ENCODE measurements at places on chromosomes 6 and 20.

GRCh38 chr6:167407239-167408064 lies 82.6 kb downstream of the TTLL2 start:
- DNase-seq: no peak

DNA sequence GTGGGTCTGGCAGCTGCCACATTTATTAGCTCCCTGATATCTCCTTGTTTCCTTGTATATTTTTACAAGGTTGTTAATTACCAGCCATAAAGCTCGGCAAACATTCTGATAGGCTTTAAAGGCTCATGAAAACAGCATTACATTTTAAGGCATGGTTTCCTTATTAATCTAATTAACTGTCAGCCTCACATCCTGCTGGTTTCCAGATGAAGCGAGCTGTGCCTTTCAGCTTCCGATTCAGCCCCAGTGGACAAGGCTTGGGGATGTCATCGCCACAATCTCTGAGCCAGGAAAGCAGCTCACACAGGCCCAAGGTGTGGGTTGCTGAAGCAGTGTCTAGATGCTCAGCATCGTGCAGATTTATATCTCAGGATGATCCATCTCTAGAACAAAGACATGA lies 66.0 kb upstream of the RALY start:
- DNase-seq: no peak

DNA sequence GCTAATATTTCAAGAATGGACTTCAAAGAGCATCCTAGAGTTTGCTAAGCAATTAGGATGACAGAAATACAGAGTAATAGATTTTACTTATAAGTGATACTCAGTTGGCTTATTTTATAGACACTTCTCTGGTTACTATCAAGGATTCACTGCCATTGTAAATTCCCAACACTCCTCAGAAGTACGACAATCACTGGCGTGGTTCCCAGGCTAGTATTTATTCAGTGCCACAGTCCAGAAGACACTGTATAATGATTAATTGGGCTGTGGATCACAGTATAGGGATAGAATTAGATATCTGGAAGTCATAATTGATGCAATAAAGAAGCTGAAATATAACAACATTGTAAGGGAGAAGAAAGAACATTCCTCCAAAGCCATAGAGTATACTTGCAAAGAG lies 15.7 kb downstream of the MANEA start:
- no peak for DNase-seq

DNA sequence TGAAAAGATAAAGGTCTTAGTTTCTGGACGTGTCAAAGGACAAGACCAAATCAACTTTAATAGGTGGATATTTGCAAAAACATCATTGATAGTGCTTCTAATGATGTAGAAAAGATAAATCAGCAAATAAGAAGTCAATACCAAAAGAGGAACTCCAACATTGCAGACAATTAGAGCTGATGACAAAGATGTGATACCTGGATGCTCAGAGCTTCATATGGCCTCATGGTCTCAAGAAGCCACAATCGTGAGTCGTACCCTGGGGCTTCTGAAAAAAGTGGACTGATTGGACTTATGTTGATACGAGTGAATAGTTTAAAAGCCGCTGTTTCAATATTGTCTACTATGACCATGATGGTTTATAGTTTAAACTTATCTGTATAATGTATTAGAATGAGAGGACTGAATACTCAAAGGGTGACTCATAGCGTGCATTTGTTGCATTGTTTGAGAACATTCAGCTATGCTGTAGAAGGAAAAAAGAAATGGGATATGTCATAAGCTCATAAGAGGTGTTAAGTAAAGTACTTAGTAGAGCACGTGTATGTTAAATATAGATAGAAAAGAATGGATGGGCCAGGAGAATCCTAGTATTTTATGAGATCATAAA lies 54.6 kb upstream of the RIPOR2 start:
- no peak for DNase-seq

- peak; percentile 82 for DNase-seq
Observed at GRCh38 chr20:24917797-24918578, 31.1 kb upstream of the CST7 start.

DNA sequence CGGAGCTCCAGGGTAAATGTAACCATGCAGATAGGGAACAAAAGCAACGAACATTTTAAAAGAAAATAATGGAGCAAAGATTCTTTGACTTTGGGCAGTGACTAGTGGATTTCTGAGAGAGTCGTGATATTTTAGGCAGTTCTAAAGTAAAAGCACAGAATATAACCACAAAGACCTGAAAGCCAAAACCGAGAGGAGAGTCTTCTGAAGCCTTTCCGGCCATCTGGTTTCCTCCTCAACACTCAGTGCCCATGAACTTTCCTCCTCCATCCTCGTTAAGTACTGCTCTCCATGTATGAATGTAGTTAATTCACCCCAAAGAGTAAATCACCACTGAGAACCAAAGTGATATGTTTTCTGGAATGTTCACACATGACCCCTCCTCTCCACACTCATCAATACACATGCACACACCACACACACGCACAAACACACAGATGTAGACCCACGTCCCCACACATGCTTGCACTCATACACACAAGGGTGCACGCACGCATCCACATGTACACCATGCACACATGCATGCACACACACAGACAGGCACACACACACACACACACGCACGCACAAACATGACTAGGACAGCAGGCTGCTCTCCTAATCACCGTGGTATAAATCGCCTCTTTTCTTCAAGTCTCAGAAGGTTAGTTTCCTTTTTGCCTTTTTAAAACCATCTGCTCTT lies 109.5 kb downstream of the MYLK4 start:
- no peak for DNase-seq

DNA sequence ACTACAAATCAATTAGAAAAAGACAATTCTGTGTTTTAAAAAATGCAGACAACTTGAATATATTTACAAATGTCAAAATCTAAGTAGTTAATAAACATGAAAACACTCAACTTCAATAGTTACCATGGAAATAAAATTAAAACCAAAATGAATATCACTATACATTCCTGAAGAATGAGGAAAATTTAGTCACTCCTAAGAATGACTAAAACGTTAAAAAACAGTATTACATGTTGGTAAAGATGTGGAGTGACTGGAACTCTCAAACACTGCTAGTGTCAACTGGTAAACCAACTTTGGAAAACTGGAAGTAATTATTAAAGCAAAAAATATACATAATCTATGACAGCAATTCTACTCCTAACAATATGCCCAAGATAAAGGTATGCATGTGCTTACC lies 36.3 kb downstream of the AHI1 start:
- no peak for DNase-seq

- DNase-seq: peak; percentile 84
Observed at GRCh38 chr6:88982720-88983119, 19.3 kb upstream of the RNGTT start.

GRCh38 chr20:32651537-32651936 lies 22.2 kb downstream of the C20orf203 start:
- no peak for DNase-seq

DNA sequence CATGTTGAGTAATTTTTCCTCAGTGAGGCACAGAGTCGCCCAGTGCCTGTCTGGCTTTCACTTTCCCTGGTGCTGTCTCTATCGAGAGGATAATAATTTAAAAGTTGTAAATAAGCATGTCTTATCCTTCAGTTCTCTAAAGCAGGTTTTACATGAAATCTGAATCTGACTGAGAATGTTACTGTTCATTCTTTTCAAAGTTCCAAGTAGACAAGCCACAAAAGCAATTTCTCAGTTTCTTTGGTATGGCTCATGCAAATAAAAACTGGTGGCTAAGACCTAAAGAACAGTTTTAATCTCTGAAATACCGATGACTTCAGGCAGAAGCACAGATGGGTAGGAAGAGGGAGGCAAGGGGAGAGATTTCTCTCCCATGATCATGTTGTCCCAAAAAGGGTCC lies 87.6 kb upstream of the GCM1 start:
- DNase-seq: no peak

- no peak for DNase-seq
Observed at GRCh38 chr6:43359831-43360230, 9.6 kb downstream of the ZNF318 start.

- no peak for DNase-seq
Observed at GRCh38 chr6:92459606-92460005, 959.8 kb downstream of the EPHA7 start.

DNA sequence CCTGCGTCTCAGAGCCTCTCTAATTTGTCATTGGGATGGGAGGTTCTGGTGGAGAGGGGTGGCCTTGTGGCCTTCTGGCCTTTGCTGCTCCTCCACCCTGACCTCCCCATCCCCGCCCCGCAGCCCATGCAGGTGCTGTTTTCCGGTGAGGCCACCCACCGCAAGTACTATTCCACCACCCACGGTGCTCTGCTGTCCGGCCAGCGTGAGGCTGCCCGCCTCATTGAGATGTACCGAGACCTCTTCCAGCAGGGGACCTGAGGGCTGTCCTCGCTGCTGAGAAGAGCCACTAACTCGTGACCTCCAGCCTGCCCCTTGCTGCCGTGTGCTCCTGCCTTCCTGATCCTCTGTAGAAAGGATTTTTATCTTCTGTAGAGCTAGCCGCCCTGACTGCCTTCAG lies 171.8 kb upstream of the RNF24 start:
- no peak for DNase-seq

DNA sequence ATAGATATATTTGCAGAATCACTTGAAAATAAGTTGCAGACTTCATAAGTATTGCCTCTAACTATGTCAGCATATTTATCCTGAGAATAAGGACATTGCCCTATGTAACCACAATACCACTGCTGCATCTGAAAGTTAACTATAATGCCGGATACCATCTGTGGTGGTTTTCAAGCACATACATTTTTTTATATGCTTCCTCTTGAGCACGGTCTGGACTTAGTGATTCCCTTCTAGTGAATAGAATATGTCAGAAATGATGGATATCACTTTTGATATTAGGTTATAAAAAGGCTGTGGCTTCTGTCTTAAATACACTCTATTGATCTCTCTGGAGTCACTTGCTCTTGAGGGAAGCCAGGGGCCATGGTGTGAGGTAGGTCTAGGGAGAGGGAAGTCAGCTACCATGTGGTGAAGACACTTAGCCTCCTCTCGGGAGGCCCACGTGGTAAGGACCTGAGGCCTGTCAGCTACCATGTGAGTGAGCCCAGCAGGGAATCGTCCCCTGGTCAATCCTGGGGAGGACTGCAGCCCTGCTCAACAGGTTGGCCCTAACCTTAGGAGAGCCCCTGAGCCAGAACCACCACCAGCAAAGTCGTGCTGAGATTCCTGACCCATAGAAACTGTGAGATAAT lies 57.5 kb downstream of the CCDC170 start:
- DNase-seq: no peak

GRCh38 chr6:114432400-114432799 lies 89.6 kb upstream of the HS3ST5 start:
- DNase-seq: no peak

GRCh38 chr6:143673669-143674068 lies 4.1 kb upstream of the PHACTR2 start:
- DNase-seq: peak; percentile 43

- DNase-seq: no peak
Observed at GRCh38 chr20:21202259-21202658, 76.4 kb downstream of the KIZ start.

GRCh38 chr6:151385177-151385576 lies 6.2 kb downstream of the ZBTB2 start:
- DNase-seq: no peak

DNA sequence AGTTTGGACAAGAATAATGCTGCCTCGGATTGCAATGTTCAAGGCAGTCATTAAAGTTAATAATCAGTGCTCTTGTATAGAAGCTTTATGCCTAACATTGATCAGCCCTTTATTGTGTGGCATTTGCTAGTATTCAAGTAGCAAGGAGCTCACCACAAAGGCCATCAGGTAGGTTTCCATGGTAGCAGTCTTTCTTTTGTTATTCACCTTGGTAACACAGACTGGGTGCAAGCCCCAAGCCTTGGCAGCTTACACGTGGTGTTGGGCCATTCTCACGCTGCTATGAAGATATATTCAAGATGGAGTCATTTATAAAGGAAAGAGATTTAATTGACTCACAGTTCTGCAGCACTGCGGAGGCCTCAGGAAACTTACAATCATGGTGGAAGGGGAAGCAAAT lies 149.3 kb downstream of the ADAT2 start:
- DNase-seq: no peak

GRCh38 chr6:15491255-15491985 lies 171.4 kb downstream of the DTNBP1 start:
- DNase-seq: peak; percentile 91

DNA sequence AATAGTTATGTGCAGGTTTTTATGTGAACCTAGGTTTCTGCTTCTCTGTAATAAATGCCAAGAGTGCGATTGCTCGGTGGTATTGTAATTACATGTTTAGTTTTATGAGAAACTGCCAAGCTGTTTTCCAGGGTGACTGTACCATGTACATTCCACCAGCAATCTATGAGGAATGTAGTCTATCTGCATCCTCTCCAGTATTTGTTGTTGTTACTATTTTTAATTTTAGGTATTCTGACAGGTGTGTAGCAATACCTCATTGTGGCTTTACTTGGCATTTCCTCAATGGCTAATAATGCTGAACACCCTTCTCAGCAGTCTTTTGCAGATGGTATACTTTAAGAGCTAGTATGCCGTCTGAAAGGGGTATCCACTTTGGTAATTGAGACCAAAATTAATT lies 142.1 kb downstream of the BMP2 start:
- no peak for DNase-seq

DNA sequence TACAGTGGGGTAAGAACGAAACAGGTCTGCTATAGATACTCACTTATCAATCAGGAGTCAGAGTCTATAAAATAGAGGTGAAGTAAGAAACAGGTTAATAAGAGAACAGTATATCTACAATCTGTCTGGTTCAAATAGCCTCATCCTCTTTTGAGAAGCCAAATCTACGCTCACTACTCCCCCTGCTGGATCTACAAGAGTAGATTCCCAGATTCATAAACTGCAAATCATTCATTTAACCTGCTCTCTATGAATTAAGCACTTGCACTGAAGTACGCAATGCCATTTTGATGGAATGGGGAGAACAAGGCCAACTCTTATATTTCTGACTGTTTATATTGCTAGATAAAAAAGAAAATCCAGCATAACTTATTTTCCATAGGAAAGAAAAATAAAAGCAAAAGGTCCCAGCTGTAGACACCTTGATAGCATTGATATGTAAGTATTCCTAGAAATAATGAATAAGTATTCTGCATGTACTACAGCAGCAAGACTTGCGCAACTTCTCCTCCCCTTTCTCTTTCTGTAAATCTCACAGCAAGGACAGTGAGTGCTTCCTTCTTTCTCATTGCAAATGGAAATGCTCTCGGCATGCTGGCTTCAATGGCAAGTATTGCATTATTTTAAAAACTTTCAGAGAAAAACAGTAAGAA lies 92.3 kb downstream of the RFX6 start:
- DNase-seq: peak; percentile 39

- peak; percentile 39 for DNase-seq
Observed at GRCh38 chr6:79188885-79189480, 45.5 kb downstream of the HMGN3 start.

DNA sequence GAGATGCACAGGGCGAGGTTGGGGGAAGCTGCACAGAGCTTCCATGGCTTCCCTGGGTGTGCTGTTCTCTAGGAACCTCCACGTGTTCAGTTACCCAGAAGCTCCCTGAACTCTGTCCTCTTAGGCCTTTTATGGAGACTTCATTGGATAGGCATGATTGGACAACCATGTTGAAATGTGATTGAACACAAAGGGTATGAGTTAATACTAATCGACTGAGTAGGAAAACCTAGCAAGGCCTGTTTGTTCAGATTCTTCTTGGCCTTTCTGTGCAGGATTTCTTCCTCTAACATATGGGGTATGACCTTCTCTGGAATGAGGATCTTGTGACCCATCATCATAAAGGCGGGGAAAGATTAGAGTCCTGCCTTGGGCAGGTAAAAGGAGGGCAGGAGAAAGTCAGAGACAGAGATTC lies 70.7 kb upstream of the SMIM29 start:
- DNase-seq: no peak

- peak; percentile 62 for DNase-seq
Observed at GRCh38 chr6:111129013-111129412, 41.7 kb downstream of the SLC16A10 start.

Measured in G401 (cell line).